Right cardiac atrium (tissue), 5 donors: ENCODE measurements at places on chromosomes 2 and 18.

GRCh38 chr2:19363474-19363778 lies 5.0 kb upstream of the OSR1 start:
- DNase-seq, result peak; percentile 60

DNA sequence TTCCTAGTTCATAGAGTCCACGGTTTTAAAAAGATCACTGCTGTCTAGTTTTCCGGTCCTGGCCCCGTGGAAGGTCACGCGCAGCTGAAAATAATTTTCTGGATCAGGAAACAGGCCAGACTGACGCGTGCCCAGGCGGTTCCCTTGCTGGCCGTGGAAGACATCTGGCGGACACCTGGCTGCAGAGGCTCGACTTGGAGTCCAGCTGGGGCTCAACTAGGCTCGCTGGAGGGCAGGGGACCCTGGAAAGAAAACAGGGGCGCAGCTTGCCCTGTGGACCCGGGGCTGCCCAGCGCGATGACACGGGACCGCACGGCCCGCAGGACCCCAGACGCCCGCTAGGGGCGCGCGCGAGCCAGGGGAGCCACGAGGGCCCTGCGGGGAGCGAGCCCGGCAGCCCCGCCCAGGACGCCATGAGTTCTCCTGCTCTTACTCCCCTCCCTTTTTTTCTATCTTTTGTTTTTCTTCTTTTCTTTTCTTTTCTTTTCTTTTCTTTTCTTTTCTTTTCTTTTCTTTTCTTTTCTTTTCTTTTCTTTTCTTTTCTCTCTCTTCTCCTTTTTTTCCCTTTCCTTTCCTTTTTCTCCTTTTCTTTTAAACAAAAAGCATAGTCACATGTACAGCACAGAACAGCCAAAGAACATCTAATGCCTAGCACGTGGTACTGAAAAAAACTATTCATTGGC lies 43.2 kb upstream of the UBE2F start:
- peak; percentile 92 for DNase-seq

DNA sequence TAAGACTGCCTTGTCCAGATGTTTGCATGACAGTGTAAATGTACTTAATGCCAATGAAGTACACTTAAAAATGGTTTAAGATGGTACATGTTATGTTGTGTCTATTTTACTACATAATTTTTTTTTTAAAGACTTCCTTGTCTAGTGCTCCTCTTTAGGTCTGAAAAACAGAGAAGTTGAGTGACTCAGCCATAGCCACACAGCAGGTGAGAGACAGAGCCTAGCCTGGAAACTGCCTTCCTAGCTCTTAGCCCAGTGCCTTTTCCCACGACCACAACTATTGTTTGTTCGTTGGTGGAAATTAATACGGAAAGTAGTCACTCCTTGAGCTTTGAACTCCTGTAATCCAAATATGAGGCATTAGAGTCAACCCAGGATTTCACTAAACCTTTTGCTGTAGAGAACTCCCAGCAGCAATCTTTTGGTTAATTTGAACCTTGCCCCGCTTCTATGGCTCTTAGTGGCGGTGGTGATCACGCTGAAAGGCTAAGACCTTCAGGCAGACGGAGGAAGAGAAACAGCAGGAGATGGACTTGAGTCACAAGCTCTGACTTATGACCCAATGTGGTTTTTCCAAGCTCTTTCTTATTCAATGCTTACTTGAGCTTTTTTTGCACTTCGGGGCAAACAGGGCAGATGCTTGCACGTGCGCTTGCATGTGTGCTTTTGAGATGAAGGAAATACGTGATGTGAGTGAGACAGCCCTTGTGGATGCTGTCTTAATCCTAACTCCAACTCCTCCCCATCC lies 21.2 kb downstream of the TRIB2 start:
- DNase-seq, result no peak

DNA sequence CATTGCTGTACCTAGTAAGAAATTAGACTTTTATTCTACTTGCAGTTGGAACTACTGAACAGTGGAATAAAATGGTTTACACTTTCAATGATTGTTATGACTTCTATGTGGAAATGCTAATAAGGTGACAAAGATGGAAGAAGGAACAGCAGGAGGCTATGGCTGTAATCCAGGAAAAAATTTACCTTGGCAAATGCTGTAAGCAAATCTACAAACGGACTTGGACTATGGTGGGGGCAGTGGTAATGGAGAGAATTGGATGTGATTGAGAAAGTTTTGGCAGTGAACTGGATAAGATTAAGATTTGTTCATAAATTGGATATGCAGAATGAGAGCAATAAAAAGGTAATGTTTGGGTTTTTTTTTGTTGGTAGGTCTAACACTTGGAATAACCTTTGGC lies 111.0 kb upstream of the ERBB4 start:
- no peak for DNase-seq

- DNase-seq, result no peak
These were observed 74.4 kb downstream of the MAP3K20 start for GRCh38 chr2:173150087-173150486.

DNA sequence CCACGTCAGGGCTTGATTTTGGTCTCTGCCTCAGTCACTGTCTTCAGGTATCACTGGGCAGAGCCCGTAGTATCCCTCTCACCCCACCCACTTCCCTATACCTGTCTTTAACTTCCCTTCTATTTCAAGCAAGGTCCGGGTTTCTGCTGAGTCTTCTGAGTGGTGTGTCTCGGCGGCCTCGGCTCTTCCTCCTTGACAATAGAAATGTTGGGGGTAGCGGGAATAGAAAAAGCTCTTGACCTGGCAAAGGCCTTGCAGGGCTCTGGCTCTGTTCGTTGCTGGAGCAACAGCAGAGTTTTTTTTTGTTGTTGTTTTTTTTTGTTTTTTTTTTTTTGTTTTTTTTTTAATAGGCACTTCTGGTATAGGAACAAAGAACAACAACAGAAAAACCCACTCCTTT lies 16.0 kb upstream of the IGFBP5 start:
- no peak for DNase-seq

GRCh38 chr2:104836265-104836664 lies 17.6 kb upstream of the POU3F3 start:
- no peak for DNase-seq

GRCh38 chr2:224085811-224086210 lies 46.7 kb upstream of the SERPINE2 start:
- DNase-seq, result no peak

DNA sequence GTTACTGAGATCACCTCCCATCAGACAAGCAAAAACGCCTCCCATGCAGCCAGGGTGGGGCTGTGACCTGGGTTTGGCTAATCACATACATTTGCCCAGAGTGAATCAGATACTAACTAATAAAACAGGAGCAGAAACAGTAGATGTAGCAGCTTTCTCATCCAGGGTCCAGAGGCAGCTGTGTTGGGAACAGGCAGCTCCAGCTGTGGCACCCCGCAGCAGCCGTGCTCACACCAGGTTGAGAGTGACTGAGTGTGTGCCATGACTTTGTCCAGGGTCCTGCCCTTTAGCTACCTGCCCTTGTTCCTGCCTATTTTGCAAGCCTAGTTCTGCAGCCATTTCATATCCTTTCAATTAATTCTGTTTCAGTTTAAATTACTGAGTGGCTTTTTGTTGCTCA lies 20.5 kb downstream of the DDX18 start:
- peak; percentile 32 for DNase-seq

DNA sequence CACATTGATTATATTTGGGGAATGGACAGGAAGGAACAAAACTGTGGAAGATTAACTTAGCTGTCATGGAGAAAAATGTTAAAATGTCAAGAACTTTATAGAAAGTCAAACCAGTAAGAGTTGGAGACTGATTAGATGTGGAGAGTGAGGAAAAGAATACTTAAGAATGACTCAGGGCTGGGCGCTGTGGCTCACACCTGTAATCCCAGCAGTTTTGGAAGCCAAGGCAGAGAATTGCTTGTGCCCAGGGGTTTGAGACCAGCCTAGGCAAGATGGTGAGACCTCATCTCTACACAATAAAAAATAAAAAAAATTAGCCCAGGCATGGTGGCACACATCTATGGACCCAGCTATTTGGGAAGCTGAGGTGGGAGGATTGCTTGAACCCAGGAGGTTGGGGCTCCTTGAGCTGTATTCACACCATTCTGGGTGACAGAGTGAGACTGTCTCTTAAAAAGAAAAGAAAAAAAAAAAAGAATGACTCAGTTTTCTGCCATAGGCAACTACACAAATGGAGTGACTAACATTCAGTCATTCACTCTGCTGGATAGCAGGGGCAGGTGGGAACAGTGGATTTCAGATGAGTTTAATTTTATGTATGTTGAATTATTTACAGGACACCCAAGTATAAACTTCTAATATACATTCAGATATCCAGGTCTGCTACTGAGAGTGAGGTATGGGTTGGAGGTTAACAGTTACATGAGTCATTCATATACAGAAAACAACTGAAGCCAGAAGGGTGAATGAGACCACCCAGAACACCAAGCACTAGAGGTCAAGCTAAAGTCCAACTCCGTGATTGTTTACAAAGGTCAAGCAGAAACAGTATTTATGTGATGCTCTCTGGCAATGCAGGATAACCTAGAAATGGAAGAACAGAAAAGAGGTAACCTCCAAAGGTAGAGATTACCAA lies 33.9 kb downstream of the ORC2 start:
- no peak for DNase-seq

DNA sequence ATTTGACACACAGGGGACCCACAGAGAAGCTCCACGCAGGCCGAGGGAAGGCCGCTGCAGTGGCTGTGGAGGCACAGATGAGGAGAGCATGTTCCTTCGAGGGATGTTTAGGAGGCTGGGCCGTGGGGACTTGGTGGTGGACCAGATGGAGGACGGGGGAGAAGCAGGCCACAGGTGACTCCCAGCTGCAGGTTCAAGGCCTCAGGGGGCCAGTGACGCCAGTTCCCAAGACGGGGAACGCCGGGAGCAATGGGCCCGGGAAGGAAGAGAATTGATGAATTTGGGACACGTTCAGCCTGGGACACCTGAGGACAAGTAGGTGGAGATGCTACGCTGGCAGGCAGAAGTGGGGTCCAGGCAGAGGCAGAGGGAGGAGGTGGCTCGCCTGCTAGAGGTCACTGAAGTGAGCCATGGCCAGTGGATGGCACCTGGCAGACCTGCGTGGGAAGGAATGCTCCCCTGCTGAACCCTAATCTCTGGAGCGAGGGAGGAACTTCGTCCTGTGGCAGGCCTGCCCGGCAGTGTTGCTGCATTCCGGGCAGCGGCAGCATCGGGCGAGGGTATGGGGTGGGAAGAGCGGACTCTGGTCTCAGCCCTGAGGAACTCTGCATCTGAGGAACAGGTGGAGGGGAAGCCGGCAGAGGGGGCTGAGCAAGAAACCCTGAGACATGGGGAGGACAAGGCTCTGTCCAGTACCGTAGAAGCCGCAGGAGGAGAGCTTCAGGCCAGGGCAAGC lies 25.2 kb upstream of the HPCAL1 start:
- DNase-seq, result no peak

DNA sequence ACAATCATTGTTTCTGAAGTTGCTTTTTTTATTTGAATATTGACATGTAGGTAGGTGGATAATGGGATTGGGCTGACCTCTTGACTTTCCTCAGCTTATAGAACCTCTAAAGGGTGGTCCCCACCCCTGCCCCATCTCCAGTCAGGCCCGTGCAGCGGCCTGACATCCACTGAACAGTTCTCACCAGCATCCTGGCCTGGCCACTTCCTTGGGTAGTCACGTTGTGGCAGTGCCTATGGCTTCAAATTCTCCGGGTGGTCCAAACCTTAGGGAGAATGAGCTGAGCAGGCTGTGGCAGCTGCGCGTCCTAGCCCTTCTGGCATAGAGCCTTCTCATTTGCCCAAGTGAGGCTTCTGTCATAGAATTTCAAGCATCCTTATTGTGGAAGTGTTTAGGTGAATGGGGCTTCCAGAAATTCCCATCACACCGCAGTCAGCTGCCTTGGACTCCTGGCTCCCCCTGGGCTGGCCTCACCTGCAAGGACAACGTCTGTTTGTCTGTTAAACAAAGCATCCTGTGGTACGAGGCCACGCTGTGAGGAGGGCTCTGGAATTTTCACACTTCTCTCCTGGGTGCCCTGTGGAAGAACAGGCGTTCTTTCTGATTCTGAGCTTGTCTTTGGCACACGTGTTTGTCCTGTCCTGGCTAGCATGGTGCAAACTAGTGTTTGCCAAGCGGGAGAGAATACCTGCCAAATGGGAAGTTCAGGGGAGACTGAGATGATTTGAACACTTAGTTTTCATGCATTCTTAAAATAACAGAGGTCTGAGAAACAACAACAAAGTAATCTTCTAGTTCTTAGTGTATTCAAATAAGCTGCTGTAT lies 31.8 kb upstream of the OTOS start:
- no peak for DNase-seq
